Activated effector memory CD4-positive, alpha-beta T cell treated with anti-CD3 and anti-CD28 coated beads, Interleukin-2, amount 50 U/mL, for 16 hours (primary cell): ENCODE measurements at places on chromosomes 13 and 19.

DNA sequence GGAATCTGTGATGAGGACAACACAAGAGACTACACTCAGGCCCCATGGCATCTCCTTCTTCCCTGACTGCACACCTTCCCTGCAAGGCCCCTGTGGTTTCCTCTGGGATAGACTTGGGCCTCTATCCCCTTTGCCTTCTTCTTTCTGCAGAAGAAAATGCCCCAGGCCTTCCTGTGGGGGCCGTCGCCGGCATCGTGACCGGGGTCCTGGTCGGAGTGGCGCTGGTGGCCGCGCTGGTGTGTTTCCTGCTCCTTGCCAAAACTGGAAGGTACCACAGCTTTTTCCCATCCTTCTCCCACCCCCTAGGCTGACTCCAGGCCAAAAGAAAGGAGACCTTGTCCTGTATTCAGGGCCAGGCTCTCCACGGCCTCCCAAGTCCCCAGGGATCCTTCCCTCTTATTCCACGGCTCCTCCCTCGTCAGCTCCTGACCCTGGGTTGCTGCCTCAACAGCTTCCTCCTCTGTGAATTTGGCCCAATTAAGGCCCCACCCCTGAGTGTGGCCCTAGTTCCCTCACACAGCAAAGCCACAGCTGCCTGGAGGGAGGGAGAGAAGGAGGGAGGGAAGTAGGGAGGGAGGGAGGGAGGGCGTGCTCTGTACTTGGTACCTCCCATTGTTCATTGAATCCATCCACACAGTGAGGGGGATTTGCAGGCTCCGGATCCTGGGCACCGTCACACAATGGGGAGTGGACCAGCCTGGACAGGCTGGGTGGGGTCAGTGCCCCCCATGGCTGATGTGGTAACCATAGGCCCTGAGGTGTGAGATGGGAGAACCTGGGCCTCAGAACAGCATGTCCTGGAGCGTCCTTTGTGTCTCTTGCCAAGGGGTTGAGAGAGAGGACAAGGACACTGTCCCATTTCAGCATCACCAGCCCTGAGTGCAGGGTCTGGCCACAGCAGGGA lies 12.5 kb downstream of the CEACAM3 start:
- peak; percentile 27 for DNase-seq

DNA sequence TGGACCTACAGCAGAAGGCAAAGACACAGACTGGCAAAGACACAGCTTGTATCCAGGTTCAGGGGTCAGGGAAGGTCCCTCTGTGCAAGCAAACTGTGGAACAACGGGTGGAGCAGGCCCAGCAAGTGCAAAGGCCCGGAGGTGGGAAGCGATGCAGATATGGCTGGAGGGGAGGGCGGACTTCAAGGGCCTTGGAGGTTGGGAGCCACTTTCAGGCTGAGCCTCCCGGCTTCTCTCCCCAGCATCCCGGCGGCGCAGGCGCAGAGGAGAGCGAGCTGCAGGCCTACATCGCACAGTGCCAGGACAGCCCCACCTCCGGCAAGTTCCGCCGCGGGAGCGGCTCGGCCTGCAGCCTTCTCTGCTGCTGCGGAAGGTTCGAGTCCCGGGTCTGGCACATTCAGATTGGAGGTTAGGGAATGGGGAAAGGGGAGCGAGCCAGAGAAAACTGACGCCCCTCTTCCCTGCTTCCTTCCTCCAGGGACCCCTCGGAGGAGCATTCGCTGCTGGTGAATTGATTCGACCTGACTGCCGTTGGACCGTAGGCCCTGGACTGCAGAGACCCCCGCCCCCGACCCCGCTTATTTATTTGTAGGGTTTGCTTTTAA lies 2.1 kb upstream of the PNPLA6 start:
- no peak for DNase-seq

- DNase-seq = no peak
Measured at GRCh38 chr13:48144413-48145035, 49.6 kb upstream of the MED4 start.

DNA sequence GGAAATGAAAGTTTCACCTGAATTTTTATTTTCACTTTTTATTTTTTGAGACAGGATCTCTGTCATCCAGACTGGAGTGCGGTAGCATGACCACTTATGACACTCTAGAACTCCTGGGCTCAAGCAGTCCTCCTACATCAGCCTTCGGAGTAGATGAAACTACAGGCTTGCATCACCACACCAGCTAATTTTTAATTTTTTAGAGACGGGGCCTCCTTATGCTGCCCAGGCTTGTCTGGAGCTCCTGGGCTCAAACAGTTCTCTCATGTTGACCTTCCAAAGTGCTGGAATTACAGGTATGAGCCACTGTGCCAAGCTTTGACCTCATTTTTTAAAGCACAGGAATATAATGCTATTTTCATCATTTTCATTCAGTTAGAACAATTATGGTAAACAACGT lies 297.0 kb upstream of the KLHL1 start:
- no peak for DNase-seq

- peak; percentile 75 for DNase-seq
Measured at GRCh38 chr19:4379383-4380253, 20.7 kb downstream of the SH3GL1 start.

DNA sequence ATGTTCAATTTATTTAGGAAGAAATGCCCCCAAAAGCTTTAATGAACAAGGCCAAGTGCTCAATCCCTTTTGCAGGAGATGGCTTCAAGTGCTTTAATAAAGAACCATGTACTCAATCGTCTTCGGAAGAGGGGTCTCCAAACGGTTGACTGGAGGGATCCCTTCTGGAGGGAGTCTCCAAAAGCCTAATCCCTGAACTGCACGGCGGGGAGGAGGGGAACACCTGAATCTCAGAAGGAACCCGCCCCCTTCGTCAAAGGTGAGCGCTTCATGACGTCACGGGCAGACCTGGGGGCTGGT lies 505 bp downstream of the PAF1 start:
- peak; percentile 93 for DNase-seq

- DNase-seq = no peak
Measured at GRCh38 chr19:6055013-6055795, 55.1 kb downstream of the RFX2 start.

- no peak for DNase-seq
Measured at GRCh38 chr13:75738841-75739240, 102.7 kb downstream of the LMO7 start.

GRCh38 chr13:44934724-44935123 lies 54.5 kb downstream of the NUFIP1 start:
- DNase-seq = no peak

DNA sequence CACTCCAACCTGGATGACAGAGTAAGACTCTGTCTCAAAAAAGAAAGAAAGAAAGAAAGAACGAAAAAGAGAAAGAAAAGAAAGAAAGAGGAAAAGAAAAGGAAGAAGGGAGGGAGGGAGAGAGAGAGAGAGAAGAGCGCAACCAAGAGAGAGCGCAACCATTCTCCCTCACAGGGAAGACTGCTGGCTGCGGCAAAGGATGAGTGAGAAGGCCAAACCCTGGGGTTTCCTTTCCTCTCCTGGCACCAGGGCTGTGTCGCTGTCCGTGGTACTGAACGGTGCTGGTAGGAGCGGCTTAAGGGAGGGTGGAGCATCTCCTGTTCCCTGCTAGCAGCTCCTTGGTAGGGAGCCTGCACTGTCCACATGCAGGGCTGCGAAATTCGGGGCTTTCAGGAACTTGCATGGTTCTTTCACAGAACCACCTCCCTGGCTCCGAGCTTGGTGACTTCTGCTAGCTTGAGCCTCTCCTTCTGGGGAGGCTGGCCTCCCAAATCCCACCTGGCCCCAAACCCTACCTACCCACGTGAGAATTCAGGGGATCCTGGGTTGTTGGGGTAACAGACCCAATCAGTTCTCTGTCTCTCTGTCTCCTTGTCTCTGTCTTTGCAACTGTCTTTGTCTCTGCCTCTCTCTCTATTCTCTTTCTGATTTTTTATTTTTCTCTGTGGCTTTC lies 51.1 kb upstream of the ZNRF4 start:
- DNase-seq = peak; percentile 80

- DNase-seq = no peak
Measured at GRCh38 chr13:20993661-20994440, 67.5 kb downstream of the LATS2 start.

DNA sequence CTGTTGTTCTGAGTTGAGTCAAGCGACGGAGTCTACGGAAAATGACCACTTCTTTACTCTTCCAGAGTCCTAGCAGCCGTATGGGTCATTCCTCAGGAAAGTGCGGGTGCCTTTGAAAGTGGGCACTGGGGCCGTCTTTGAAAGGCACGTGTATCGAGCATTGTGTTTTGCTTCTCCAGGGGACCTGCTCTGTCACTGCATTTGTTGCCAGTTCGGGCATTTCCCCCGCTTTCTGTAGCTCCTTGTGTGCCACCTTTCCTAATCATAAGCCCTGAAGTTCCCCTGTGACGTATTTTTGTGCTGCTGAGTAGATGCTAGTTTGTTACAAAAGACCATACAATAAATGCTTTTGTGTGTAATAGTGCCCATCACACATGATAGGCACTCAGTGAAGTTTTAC lies 24.4 kb downstream of the SPATA13 start:
- no peak for DNase-seq

- no peak for DNase-seq
Measured at GRCh38 chr13:84430446-84430845, 548.2 kb upstream of the SLITRK1 start.

DNA sequence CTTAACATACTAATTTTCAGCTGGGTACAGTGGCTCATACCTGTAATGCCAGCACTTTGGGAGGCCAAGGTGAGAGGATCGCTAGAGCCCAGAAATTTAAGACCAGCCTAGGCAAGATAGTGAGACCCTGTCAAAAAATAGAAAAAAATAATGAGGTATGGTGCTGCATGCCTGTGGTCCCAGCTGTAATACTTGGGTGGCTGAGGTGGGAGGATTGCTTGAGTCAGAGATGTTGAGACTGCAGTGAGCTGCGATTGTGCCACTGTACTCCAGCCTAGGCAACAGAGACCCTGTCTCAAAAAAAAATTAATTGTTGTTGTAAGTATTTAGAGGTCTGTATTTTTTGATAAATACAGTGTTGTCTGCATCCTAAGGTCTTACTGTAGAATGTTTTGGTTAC lies 66.8 kb downstream of the FNDC3A start:
- DNase-seq = no peak

DNA sequence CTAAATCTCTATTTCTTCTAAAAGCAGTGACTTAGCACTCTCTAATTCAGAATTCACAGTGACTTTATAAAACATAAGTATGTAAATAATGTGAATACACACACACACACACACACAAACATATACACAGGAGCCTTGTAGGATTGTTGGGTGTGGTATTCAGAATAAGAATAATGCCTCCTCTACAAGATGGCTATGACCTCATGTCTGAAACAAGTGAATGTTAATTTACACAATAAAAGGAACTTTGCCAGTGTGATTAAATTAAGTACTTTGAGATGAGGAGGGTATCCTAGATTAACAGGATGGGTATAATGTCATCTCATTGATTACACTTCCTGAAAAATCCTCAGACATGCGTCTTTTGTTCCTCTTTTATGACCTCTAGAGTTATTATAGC lies 234.6 kb downstream of the SLITRK6 start:
- DNase-seq = no peak

DNA sequence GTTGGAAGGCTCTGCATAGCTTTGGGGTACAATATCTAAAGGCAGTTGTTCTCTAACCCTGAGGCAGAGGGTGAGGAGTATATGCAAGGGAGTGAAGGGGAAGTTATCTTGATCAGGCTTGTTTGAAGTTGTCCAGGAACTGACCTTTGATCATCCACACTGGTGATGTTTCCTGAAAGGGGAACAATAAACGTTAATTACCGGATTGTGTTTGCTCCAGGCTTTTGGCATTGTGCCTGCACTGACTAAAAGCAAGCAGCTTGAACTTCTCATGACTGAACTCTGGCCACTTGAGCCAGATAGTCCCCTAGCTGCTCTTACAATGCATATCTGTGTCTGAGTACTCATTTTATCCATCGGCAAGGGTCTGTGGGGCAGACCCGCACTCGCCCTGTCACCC lies 27.0 kb upstream of the ZNF726 start:
- no peak for DNase-seq

- DNase-seq = no peak
Measured at GRCh38 chr13:65555962-65556361, 1674.2 kb downstream of the PCDH9 start.

GRCh38 chr13:53200498-53201453 lies 172.2 kb downstream of the OLFM4 start:
- no peak for DNase-seq

DNA sequence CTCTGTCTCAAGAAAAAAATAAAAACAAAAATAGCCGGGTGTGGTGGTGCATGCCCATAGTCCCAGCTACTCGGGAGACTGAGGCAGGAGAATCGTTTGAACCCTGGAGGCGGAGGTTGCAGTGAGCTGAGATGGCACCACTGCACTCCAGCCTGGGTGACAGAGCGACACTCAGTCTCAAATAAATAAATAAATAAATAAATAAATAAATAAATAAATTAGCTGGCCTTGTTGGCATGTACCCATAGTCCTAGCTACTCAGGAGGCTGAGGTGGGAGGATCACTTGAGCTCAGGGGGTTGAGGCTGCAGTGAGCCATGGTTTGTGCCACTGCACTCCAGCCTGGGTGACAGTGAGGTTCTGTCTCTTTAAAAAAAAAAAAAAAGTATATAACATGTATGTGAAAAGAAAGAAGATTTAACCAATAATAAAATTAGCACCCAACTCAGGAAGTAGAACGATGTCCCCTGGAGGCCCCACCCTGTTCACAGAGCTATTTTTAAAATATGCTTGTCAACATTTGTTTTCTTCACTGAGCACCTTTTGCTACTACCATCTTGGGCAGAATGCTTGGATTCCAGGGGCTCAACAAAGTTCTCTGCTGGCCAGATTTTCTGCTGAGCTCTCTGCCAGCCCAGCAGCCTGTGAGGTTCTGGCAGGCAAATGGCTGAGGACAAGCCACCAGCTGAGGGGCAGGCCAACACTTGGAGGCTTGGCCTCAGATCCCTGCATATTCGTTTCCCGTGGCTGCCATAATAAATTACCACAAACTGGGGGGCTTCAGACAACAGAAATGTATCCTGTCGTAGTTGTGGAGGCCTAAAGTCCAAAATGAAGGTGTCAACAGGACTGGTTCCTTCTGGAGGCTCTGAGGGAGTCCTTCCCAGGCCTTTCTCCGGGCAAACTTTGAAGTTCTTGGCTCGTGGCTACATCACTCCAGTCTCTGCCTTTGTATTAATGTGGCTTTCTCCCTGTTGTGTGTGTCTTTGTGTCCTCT lies 5.2 kb downstream of the SLC25A42 start:
- DNase-seq = no peak

DNA sequence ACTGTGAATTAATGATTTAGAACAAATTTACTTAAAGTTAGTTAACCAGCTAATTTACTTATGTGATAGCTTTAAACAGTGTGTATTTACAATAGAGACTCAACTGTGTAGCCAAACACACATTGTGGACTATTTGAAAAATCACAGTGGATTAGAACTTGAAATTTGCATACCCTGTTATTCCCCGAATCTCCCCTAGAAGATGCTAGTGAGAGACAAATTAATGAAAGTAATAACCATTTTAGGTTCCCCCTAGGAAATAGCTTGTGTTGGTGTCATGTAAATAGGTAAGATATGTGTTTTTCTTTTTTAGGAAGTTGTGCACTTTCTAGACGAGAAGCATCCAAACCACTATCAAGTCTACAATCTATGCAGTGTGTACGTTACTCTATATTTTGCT lies 98.5 kb downstream of the C1QTNF9 start:
- DNase-seq = no peak

- DNase-seq = peak; percentile 79
Measured at GRCh38 chr19:18233224-18233825, 7.1 kb upstream of the PDE4C start.

- DNase-seq = no peak
Measured at GRCh38 chr19:55400281-55401087, 7.1 kb downstream of the UBE2S start.

- DNase-seq = no peak
Measured at GRCh38 chr19:17910791-17911360, 21.9 kb upstream of the CCDC124 start.

- DNase-seq = no peak
Measured at GRCh38 chr13:98822225-98822606, 69.7 kb upstream of the SLC15A1 start.

GRCh38 chr19:48900477-48901406 lies 630 bp downstream of the NUCB1 start:
- no peak for DNase-seq
